ENCODE measurements at places on chromosomes 6 and 20. TPM values are rescaled to one million over a fixed set of nuclear protein-coding genes. Genes with fewer than 3 reads are reported as not detected.

The ALDH8A1 gene
- not detected for total RNA-seq

The SHLD1 gene
- total RNA-seq: 0.97 TPM

The OR2H1 gene
- not detected for total RNA-seq

The KCNQ2 gene
- not detected for total RNA-seq

The FAM83B gene
- total RNA-seq: 0.43 TPM

The HUS1B gene
- total RNA-seq: 1.9 TPM

The ARG1 gene
- not detected for total RNA-seq

The PCK1 gene
- total RNA-seq: not detected

The PRPH2 gene
- total RNA-seq: 2.6 TPM
